ENCODE measurements at places on chromosomes 1 and 21. TPM values are rescaled to one million over a fixed set of nuclear protein-coding genes. Genes with fewer than 3 reads are reported as not detected.

Gene NENF
- polyA plus RNA-seq: 31.3 TPM

Gene NBPF10
- polyA plus RNA-seq: 4.3 TPM

Gene LENEP
- polyA plus RNA-seq: 0.93 TPM

Gene PADI1
- 0.10 TPM for polyA plus RNA-seq

Gene MOB3C
- 12.3 TPM for polyA plus RNA-seq

Gene NPPB
- not detected for polyA plus RNA-seq

Gene PLA2G2F
- 0.37 TPM for polyA plus RNA-seq

Gene SASS6
- polyA plus RNA-seq: 12.2 TPM

Gene SLC19A2
- polyA plus RNA-seq: 22.3 TPM

Gene NFYC
- polyA plus RNA-seq: 111 TPM

Gene RIIAD1
- 0.43 TPM for polyA plus RNA-seq
